ENCODE measurements at places on chromosomes 6 and 20. TPM values are rescaled to one million over a fixed set of nuclear protein-coding genes. Genes with fewer than 3 reads are reported as not detected.

Gene SLC17A3
- total RNA-seq, result 1.6 TPM

DNA sequence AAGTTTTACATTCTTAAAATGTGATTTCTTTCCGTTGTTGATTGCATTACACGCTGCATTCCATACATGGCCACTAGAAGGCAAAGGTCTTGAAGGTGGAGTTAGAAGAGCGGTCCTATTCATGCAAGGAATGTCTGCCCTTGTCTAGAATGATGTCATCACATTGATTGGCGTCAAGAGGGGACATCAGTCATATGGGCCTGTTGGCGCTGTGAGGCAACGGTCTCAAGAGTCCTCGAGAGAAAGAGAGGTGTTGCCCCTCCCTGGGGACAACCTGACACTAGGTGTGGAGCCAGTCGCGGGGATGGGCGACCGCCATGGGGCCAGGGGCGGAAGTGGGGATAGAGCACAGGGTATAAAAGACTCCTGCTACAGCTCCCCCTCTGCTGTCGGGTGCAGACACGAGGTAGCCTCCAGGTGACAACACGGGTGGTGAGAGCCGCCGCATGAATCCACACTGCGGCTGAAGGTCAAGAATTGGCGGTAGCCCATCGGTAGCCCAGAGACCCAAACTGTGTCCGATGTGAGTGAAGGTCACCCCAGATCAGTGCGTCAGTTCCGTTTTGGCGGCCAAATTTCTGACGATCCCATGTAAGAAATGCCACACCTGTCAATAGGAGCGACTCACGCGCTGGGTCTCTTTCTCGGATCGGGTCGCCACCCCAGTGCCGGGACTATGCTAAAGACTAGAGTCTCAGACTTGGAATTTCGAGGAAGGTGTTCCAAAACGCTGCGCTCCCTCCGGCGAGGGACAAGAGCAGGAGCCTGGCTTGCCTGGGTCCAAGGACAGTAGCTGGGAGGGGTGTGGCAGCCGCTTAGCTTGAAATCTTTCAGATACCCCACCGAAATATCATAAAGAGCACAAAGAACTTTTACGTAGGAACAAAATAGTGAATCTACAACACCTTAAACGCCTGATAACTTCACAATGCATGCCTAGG, 93.2 kb upstream of the ZNF184 start:
- DNase-seq, result no peak

DNA sequence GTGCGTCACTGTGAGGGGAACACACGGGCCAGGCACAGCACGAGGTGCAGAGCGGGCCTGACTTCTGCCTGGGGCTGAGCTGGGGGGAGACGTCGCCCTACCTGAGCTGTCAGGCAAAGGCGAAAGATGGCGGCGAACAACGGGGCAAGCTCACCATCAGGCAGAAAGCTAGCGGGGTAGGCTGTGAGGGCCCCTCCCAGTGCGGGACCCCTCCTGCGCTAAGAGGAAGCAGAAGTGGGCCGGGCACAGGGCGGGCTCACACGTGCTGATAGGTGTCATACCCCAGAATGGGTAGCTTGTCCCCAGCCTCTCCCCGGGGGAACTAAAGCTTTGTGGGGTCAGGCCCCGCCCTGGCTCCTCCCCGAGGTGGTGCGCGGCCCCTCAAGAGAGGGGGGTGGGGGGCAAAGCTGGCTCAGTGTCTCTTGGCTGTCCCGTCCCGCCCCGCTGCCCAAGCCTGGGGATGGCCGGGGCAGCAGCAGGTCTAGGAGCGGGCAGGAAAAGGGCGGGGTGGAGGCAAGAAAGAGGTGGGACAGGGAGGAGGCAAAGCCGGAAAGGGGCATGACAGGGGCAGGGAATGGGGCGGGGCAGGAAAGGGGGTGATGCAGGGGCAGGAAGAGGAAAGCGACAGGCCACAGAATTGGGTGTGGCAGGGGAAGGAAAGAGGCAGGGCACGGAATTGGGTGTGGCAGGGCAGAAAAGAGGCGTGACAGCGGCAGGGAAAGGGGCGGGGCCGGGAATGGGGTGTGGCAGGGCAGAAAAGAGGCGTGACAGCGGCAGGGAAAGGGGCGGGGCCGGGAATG, 14.7 kb downstream of the UCKL1 start:
- DNase-seq, result peak; percentile 85

- no peak for DNase-seq
Observed at GRCh38 chr6:87210979-87211378, 55.6 kb downstream of the ZNF292 start.

Gene GNMT
- 0.69 TPM for total RNA-seq

GRCh38 chr6:108587258-108588059, 26.7 kb downstream of the FOXO3 start:
- DNase-seq, result no peak

GRCh38 chr6:3240595-3240994, 13.1 kb upstream of the TUBB2B start:
- no peak for DNase-seq

DNA sequence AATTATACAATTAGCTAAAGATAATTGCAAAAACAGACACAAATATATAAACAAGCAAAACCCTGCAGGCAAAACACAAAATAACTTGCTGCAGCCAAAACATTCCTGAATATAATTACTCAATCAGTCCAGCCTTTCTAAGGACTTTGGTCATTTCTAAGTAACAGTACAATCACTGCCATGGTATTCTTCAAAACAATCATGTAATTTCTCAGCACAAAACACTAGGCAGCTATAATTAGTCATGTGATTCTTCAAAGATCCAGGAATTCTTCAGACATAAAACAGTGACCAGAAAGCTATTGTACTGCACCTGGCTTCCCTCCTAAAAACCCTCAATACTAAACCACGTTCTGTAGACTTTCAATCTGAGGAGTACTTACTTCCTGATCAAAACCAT, 881.1 kb downstream of the EPHA7 start:
- no peak for DNase-seq

- DNase-seq, result no peak
Observed at GRCh38 chr6:57313009-57313408, 4.4 kb upstream of the PRIM2 start.

DNA sequence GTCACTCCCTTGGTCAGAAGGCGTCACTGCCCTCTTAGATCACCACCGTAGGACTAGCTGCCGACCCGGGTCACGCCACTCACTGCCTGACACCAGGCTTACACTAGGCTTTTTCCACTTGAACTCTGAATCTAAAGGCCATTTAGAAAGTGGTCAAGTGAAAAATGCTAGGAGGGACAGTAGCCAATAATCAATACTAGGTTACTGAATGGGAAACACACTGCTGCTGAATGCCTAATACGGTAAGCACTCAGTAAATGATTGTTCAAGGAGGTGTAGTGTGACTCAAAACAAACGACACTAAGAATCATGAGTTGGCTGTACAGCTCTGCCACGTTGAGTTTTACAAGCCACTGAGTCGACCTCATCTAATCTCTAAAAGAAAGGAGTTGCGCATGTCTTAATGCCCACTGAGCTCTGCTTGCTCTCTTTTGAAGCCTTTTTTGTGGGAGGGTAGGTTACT, 760 bp upstream of the IBTK start:
- DNase-seq, result no peak

Gene ETV7
- total RNA-seq, result 0.51 TPM

Gene CTCFL
- not detected for total RNA-seq

GRCh38 chr20:59006864-59007664, at the start of gene CTSZ:
TSS of gene CTSZ (minus strand) at chr20:59007254. CDS start at chr20:59007128, 126 bp downstream.
- peak; percentile 39 for DNase-seq

DNA sequence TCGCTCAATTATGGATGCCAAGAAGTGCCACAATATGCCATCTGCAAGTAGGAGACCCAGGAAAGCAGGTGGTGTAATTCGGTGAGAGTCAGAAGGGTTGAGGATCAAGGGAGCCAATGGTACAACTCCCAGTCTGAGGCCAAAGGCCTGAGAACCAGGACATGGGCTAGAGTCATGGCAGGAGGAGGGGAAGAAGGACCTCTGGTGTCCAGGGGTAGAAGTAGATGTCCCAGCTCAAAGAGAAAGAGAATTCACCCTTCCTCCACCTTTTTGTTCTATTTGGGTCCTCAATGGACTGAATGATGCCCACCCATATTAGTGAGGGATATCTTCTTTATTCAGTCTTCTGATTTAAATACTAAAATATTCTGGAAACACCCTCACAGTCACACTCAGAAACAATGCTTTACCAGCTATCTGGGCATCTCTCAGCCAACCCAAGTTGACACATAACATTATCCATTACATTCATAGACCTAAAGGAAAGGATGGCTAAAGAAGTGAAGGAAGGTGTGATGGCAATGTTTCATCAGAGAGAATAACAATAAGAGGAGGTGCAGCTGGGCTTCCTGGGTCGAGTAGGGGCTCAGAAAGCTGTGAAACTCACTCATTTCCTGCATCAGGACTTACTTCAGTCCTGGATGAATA, 21.2 kb upstream of the HLA-DQA1 start:
- no peak for DNase-seq

DNA sequence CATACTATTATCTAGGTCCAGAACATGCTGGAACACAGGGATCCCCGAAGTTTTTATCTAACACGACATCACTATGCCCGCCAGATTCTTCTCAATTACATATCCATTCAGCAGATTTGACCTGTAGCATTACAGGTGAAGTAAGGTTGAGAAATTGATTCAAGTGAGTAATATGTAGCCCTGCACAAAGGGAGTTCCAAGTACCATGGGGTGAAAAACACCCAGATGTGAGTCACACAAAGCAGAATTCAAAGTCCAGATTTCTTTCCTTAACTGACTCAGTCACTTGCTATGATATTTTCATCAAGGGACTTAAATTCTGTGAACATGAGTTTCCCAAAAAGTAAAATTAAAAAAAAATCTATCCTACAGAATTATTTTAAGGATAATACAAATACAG, 655.4 kb upstream of the PTCHD4 start:
- DNase-seq, result no peak

DNA sequence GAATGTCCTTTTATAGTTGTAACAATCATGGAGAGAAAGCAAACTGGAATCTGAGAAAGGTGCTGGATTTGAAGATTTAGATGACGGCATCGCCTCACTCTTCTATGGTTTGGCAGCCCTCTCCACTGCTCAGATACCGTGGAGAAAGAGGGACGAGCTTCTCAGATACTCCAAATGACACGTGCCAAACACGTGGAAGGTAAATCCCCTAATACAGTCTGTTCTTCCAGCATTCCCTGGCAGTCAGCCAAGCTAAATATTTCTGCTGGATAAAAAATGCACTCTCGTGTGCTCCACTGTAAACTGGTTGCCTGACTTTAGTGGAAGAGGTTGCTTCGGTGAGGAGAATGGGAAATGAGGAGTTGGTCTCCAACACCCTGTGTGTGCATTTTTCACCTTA, 16.7 kb upstream of the PRDM1 start:
- DNase-seq, result no peak

DNA sequence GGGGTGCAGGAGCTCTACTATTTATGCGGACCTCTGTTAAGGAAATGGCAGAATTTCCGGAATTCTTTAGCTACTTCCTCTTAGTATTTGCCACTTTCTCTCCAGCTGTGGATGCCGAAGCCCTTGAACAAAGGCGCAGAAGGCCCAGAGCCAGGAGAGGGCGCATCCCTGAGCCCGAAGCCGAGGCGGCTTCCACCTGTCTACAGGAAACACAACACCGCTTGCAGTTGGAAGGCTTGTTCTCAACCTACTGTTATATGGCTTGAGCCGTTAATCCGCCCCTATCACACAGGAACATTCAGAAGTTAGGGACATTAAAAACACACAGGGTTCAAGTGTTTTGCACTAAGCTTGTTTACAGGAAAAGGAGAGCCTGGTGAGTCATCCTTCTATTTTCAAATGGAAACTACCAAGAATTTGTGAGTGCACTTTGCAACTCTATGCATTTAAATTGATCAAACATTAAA, 417.1 kb downstream of the BCKDHB start:
- DNase-seq, result no peak

- no peak for DNase-seq
Observed at GRCh38 chr20:62425281-62426058, 1.9 kb downstream of the RBBP8NL start.

DNA sequence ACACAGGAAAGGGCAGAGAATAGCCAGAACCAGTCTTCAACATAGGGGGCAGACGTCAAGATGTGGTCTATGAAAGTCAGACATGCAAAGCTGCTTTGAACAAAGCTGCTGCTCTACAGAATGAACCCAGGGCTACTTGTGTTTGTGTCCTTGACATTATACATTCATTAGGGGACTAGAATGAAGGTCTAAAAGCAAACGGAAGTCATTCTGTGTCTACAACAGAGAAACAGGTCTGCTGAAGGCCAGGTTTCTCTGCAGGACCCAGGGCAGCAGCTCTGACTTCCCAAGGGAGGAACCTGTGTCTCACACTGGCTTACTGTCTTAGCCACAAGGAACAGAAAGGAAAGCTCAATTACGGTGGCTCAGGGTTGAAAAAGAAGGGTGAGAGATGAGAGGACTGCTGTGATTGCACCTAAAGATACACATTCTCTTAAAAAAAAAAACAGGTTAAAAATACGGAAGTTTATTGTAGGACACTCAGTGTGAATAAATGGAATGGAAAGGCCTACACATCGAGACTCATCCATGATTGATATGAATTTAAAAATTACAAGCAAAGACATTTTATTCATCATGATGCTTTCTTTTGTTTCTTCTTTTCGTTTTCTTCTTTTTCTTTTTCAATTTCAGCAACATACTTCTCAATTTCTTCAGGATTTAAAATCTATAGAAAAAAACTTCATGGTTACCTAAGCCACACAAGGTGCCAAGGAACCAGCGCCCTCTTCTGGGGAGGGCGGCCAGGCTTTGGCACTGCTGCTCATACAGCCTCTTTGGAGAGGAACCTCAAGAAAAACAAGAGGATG, 6.7 kb downstream of the PSMA7 start:
- DNase-seq, result peak; percentile 49

- peak; percentile 72 for DNase-seq
Observed at GRCh38 chr20:43666376-43667328, at the start of gene MYBL2. TSS of gene MYBL2 (plus strand) at chr20:43667114. CDS start at chr20:43667284, 170 bp downstream.

Gene EFCAB8
- 0.37 TPM for total RNA-seq

Gene NCOA5
- total RNA-seq, result 27.5 TPM

GRCh38 chr6:150006961-150007464, 18.3 kb downstream of the RAET1L start:
- no peak for DNase-seq

DNA sequence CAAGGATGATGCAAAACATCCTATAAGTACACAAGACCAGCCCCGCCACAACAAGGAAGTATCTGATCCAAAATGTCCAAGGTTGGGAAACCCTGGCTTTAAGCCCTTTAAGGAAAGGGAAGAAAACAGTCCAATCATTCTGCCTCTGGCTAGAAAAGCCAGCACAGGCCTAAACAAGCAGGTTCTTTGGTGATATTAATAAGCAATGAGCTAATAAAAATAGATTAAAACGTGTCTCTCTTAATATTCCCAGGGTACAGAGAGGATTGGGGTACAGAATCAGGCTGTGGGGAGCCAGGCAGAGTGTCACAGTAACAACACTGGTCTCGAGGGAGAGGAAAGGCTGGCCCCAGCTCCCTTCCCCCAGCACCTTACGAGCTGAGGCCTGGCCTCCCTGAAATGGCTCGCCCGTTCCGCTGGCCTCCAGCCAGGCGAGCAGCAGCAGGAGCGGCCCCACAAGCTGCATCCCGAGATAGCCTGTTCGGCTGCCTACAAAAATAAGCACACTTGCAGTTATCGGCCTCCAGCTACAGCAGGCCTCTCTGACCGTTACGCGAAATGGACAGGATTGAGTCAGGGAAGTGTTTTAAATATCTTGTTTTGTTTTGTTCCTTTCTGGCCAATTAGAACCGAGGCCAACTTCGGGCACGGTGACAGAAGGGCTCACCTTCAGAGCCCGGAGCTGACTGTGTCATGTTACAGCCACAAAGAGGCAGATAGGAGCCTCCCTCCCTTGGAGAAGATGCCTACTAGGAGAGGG, 4.0 kb upstream of the ZMYND8 start:
- no peak for DNase-seq

Gene MUCL3
- total RNA-seq, result not detected
